ENCODE measurements at places on chromosomes 6 and 20.

GRCh38 chr6:20686142-20686541, 151.9 kb downstream of the CDKAL1 start:
- peak; percentile 90 for DNase-seq

DNA sequence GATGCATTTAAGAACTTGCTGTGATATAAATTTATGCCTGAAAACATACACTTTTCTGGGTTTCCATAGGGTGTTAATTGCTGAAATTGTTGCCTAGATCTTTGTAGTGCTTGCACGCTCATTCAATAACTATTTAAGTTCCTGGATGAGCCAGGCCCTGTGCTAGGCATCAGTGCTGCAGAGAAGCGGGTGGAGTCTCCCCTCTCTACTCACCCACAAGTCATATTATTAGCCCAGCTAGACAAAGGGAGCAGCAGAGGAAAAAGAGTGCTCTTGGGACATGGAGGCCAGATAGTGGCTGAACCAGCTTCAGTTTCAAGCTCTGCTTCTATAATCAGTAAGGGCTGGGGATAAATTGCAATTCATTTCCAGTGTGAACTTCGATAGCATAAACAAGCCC, 329.1 kb downstream of the TFAP2B start:
- DNase-seq: no peak

- DNase-seq: peak; percentile 38
Measured at GRCh38 chr6:90393232-90393884, 96.7 kb upstream of the BACH2 start.

GRCh38 chr20:39245685-39246311, 283.7 kb downstream of the DHX35 start:
- DNase-seq: no peak

GRCh38 chr20:21360705-21361104, 36.6 kb downstream of the NKX2-4 start:
- no peak for DNase-seq

- DNase-seq: no peak
Measured at GRCh38 chr6:157392927-157393668, 12.1 kb downstream of the ZDHHC14 start.

- DNase-seq: no peak
Measured at GRCh38 chr6:82951389-82951788, 114.3 kb downstream of the UBE3D start.

GRCh38 chr20:59391975-59392374, 91.6 kb downstream of the EDN3 start:
- DNase-seq: no peak

GRCh38 chr20:1803061-1803931, 91.9 kb upstream of the SIRPA start:
- DNase-seq: peak; percentile 47

GRCh38 chr20:41249411-41250281, 67.9 kb downstream of the ZHX3 start:
- DNase-seq: no peak

DNA sequence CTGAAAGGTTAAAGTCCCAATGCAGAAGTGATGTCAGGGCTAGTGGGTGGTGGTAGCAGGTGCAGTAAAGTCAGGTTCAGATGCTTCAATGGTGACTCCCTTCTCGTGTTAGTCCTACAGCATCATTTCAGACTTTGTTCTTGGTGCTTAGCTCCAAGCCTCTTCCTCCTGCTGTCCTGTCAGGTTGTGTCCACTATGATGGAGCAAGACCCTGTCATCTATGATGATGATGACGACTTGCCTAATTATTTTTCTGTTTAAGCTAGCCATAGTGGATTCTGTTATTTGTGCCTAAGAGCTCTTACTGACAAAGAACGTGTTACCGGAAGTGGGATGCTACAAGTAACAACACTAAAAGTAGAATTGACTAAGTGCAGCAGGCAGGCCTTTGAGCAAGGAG, 5.0 kb upstream of the FERMT1 start:
- DNase-seq: no peak

DNA sequence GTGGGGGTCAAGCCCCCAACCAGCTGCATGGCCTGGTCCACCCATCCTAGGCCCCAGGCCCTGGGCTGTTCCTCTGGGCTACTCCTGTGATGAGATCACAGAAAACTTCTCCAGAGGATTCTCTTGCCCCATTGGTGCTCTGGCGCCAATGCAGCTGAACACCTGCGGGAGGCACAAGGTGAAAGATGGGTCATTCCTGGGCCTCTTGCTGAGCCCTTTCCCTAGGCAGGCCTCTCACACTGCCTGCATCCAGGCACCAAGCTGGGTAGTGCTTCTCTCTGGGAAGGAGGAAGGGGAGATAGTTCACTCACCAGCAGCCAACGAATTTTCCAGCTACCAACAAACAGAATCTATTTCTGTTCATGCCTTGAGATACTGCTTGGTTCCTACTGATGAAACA, 142.1 kb downstream of the PXDC1 start:
- no peak for DNase-seq

GRCh38 chr6:72825315-72825911, 203.5 kb downstream of the KCNQ5 start:
- DNase-seq: no peak

- no peak for DNase-seq
Measured at GRCh38 chr6:40692337-40692736, 105.2 kb upstream of the LRFN2 start.

- no peak for DNase-seq
Measured at GRCh38 chr6:22343864-22344263, 47.0 kb upstream of the PRL start.

DNA sequence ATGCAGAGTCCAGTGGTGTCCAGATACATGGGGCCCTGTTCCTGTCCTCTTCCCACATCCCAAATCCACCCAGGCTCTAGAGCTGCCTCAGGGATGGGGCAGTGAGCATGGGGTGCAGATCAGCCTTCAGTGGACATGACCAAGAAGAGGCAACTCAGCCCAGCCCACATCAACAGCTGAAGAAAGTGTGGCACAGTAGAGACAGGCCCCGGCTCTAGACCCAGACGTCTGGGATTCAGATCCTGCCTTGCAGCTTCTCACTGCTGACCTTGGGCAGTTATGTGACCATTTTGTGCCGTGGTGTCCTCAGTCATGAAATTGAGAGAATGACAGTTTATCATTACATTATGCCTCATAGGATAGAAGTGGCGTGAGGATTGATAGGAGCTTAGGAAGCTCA, 54.6 kb upstream of the CST7 start:
- no peak for DNase-seq
